ENCODE measurements at places on chromosomes 16 and 17. TPM values are rescaled to one million over a fixed set of nuclear protein-coding genes. Genes with fewer than 3 reads are reported as not detected.

DNA sequence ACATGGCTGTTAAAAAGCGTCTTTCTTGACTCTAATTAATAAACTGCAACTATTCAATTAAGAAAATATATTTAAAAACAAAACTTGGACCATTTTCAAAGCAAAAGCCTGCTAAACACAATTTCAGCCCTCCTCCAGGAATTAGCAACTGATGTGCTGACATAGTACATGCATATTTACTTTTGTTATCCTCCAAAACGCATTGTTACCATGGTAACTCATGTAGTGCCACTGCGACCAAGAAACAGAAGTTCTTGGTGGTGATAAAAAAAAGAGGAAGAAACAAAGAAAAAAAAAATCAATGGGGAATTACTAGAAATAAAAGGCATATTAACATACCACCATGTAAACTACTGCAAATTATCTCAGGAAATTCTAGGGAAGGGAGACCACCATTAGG is 793.4 kb upstream of the CDH8 start:
- H3K4me1 ChIP-seq = no peaks in the 10 kb centered on the region
- H3K27ac ChIP-seq = no peak overlapping the region
- H3K36me3 ChIP-seq = no peaks in the 10 kb centered on the region
- no peak for DNase-seq
- no peak overlapping the region for H3K4me3 ChIP-seq

DNA sequence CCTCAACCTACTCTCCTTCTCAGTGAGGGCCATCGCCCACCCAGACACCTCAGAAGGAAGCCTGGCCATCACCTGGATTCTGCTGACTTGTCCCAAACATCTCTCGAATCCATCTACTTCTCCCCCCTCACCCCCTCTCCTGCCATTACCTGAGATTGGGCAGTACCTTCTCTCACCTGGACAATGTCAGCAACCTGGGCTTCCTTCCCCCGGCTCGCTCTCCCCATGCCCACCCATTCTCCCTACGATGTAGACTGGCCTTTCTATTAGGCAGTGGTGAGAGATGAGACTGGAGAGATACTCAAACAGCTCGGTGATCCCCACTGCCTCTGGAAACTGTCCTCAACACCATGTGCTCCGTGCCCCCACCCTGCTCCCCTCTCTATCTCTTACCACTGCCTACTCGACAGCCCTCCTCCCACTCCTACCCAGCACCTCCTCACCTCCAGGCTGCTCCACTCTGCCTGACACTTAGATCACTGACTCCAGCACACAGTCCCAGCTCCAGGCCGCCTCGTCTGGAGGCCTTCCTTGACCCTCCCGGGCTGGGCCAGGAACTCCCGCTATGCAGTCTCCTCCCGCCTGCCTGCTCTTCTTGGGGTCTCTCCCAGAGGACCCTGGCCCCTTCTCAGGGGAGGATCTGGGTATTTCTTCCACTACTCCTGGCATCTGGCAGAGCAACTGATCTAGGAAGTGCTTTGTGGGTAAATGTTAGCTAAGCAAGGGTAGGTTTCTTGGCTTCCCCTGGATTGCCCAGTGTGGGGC is 235.8 kb upstream of the NLRP1 start:
- H3K4me3 ChIP-seq = no peak overlapping the region
- DNase-seq = no peak
- H3K4me1 ChIP-seq = no peaks in the 10 kb centered on the region
- peaks cover 14% of the 10 kb centered on the region for H3K27me3 ChIP-seq

Gene BAIAP3
- 0.27 TPM for total RNA-seq

- no peaks in the 10 kb centered on the region for H3K36me3 ChIP-seq
- H3K4me3 ChIP-seq = no peak overlapping the region
- H3K27me3 ChIP-seq = no peaks in the 10 kb centered on the region
- peaks cover 19% of the 10 kb centered on the region for H3K4me1 ChIP-seq
These were observed 2.3 kb downstream of the ARL4D start for GRCh38 chr17:43400943-43401717.

GRCh38 chr16:10805334-10805733 is 13.3 kb downstream of the TVP23A start:
- no peak for DNase-seq
- no peaks in the 10 kb centered on the region for H3K27me3 ChIP-seq
- H3K4me3 ChIP-seq = no peak overlapping the region
- H3K36me3 ChIP-seq = no peaks in the 10 kb centered on the region
- no peak overlapping the region for H3K27ac ChIP-seq
- no peaks in the 10 kb centered on the region for H3K4me1 ChIP-seq

Gene CDYL2
- total RNA-seq = 11.4 TPM

DNA sequence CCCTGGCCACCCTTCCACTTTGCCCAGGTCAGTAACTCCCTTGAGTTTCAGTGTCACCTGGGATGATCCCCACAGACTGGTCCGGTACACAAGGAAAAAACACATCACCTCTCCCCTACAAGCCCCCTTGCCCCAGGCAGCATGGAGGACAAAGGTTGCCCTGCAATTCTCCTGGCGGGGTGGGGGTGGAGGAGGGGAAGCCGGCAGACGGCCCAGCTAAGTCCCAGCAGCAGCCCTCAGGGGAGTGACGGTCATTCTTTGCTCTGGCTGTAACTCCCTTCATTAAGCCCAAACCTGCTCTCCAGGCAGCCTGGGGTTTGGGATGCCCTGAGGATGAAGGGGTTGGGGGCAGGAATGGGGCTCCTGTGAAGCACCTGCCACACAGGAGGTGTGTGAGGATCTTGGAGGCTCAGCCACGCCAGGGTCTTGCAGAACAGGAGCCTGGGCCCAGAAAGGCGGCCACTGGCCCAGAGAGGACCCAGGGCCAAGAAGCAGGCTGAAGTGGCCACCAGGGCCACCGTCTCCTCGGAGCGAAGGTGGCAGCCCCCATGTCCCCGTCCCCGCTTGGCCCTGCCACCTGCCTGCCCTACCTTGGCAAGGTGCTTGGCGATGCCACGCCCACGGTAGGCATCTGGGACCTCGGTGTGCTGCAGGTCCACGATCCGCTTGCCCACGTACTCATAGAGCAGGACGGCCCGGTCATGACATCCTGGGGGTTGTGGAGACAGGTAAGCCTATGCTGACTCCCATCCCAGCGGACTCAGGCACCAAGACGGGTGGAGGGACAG is 9.5 kb downstream of the NATD1 start:
- no peak overlapping the region for H3K4me3 ChIP-seq
- DNase-seq = no peak
- H3K36me3 ChIP-seq = no peaks in the 10 kb centered on the region
- no peak overlapping the region for H3K27ac ChIP-seq

DNA sequence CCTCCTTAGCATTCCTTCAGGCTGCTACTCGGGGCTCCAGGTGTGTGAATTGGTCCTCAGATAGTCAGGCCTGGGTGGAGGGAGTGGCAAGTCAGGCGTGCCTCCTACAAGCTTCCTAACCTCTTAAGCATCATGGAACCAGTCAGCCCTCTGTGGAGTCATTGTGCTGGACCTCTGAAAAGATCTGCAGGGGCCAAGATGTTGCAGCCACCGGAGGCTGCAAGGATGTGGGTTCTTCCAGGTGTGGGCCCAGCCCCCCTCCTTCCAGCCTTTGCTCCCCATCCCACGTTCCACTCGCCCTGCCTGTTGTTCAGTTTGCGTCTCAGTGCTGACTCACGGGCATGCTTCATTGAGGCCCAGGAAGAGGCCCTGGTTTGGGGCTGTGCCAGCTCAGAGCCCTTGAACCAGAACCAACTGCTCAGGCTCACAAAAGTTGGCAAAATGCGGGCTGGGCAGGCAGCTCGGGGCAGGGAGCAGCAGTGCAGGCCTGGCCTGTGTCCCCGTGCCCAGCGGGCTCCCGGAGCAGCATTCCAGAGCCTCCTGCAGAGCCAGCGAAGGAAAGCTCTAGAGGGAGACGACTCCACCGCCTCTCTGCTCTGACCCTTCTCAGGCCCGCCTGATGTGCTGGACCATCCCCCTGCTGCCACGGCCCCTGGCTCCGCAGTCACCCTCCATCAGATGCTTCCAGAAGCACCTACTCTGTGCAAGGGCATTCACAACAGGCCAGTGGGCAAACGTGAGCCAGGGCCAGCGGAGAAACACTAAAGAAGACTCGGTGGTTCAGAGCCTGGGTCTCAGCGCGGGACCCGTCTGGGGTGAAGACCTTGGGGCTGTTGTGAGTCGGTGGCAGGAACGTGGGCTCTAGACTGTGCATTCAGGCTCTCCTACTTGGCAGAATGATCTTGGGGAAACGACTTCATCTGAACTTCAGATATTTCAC is 7.5 kb downstream of the LDHD start:
- H3K4me3 ChIP-seq = peak overlapping the region; percentile 74
- H3K36me3 ChIP-seq = peaks cover 8% of the 10 kb centered on the region
- peak overlapping the region; percentile 46 for H3K27ac ChIP-seq
- peaks cover 10% of the 10 kb centered on the region for H3K27me3 ChIP-seq
- peak; percentile 92 for DNase-seq
- peaks cover 58% of the 10 kb centered on the region for H3K4me1 ChIP-seq

DNA sequence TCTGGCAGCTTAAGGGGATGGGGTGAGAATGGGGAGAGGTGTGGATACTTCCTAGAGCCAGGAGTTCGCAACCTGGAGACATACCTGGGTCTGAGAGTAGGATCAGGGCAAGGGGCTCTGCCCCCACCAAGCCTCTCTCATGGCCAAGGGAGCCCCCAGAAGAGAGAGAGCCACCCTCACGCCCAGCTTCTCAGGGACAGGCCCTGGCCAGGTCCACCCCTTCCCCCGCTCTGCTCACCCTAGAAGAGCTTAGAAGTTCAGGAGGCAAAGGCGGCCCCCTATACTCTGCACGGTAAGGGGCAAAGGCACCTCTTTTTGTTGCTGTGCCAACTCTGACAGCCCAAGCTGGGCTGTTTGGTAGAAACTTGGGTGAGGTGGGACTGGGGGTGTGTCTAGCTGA is 69.3 kb upstream of the TMEM97 start:
- H3K27ac ChIP-seq = no peak overlapping the region
- no peaks in the 10 kb centered on the region for H3K36me3 ChIP-seq
- H3K4me3 ChIP-seq = no peak overlapping the region
- H3K27me3 ChIP-seq = peaks cover 15% of the 10 kb centered on the region
- H3K4me1 ChIP-seq = peaks cover 3% of the 10 kb centered on the region
- no peak for DNase-seq

- H3K27me3 ChIP-seq = no peaks in the 10 kb centered on the region
- H3K36me3 ChIP-seq = peaks cover 62% of the 10 kb centered on the region
- H3K4me3 ChIP-seq = no peak overlapping the region
- peak; percentile 77 for DNase-seq
- H3K27ac ChIP-seq = peak overlapping the region; percentile 99
These were observed 46.5 kb upstream of the CPNE2 start for GRCh38 chr16:57045694-57046381.

DNA sequence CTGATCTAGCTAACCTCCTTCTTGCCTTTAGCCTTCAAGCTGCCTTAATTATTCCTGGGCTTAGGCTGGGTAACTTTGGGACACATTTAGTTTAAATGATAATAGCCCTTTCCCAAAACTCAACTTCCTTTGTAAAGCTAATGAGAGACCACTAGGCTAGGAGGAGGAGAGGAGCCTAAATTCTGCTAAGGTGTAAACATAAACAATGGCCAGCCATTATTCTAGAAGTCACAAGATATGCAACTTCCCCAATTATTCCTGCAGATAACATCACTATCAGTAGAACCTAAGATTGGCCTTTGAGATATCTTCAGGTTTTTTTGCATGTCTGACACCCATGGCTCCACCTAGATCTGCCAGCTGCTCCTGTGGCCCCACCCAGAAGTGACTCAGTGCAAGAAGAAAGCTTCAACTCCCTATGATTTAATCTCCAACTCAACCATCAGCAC is 131.2 kb upstream of the FAM20A start:
- H3K4me3 ChIP-seq = no peak overlapping the region
- H3K36me3 ChIP-seq = no peaks in the 10 kb centered on the region
- no peak overlapping the region for H3K27ac ChIP-seq
- no peaks in the 10 kb centered on the region for H3K4me1 ChIP-seq
- no peak for DNase-seq
- H3K27me3 ChIP-seq = peaks cover 18% of the 10 kb centered on the region

DNA sequence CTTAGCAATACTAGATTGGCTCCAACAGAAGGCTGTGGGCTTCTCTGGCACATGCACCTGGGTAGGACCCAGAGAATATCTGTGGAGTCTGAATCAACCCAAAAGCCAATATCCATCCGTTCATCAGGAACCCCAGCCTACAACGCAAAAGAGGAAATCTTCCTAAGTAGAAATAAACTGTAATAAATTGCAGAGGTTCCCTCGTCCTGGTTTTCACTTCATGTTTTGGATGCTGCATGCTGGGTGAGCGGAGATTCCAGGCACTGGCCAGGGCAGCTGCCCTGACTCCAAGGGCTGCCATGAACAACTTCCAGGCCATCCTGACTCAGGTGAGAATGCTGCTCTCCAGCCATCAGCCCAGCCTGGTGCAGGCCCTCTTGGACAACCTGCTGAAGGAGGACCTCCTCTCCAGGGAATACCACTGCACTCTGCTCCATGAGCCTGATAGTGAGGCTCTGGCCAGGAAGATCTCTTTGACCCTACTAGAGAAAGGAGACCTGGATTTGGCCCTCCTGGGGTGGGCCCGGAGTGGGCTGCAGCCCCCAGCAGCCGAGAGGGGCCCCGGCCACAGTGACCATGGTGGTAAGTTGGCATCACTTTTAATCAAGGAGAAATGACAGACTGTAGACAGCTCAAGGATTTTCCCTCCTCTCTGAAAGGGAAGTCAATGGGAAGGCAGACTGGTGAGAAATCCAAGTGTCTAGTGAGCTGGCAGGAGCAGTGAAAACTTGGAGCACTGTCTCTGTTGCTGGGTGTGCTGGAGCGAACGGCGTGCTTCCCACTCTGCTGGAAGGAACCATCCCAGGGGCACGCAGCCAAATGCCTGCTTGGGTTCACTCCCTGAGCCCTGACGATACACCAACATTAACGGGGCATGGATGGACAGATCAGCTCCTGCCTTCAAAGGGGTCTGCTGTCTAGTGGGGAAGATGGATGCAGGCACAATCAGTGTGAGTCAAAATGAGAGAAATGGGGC is 10.7 kb upstream of the CIITA start:
- H3K36me3 ChIP-seq = no peaks in the 10 kb centered on the region
- no peak for DNase-seq
- H3K4me1 ChIP-seq = peaks cover 30% of the 10 kb centered on the region
- no peak overlapping the region for H3K27ac ChIP-seq

- H3K36me3 ChIP-seq = peaks cover 2% of the 10 kb centered on the region
- H3K27me3 ChIP-seq = no peaks in the 10 kb centered on the region
- H3K4me3 ChIP-seq = no peak overlapping the region
- H3K27ac ChIP-seq = no peak overlapping the region
- no peaks in the 10 kb centered on the region for H3K4me1 ChIP-seq
- DNase-seq = no peak
These were observed 40.0 kb upstream of the ABCA10 start for GRCh38 chr17:69268543-69269014.

GRCh38 chr16:6684076-6684673 is 648.5 kb upstream of the RBFOX1 start:
- no peaks in the 10 kb centered on the region for H3K36me3 ChIP-seq
- no peaks in the 10 kb centered on the region for H3K27me3 ChIP-seq
- H3K27ac ChIP-seq = no peak overlapping the region
- H3K4me1 ChIP-seq = no peaks in the 10 kb centered on the region
